OCI-LY7 (cell line): ENCODE measurements at places on chromosomes 2 and 18.

- no peak for DNase-seq
Observed at GRCh38 chr2:222538535-222538934, 114.2 kb downstream of the SGPP2 start.

GRCh38 chr2:164127971-164128527 is 392.2 kb upstream of the FIGN start:
- no peak for DNase-seq

DNA sequence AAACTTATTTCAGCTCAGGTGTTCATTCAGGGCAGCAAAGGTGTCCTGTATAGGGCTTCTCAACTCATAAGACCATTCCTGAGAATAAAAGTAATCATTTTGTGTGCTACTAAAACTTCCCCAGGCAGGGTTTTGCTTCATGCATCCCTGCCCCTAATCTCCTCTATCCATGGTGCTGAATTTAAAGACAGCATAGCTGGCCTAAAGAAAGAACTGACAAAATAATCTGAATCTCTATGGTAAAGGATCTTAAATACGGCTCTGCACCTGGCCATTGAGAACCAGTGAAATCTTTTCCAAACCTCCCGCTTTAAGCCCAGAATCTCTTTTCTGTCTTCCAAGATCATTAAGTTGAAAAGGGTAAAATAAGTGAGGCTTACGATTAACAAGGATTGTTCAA is 292.1 kb upstream of the KLHL29 start:
- peak; percentile 11 for DNase-seq

- no peak for DNase-seq
Observed at GRCh38 chr2:123928358-123928757, 96.7 kb upstream of the CNTNAP5 start.

- DNase-seq, result no peak
Observed at GRCh38 chr2:74391209-74391579, 11.1 kb upstream of the DCTN1 start.

DNA sequence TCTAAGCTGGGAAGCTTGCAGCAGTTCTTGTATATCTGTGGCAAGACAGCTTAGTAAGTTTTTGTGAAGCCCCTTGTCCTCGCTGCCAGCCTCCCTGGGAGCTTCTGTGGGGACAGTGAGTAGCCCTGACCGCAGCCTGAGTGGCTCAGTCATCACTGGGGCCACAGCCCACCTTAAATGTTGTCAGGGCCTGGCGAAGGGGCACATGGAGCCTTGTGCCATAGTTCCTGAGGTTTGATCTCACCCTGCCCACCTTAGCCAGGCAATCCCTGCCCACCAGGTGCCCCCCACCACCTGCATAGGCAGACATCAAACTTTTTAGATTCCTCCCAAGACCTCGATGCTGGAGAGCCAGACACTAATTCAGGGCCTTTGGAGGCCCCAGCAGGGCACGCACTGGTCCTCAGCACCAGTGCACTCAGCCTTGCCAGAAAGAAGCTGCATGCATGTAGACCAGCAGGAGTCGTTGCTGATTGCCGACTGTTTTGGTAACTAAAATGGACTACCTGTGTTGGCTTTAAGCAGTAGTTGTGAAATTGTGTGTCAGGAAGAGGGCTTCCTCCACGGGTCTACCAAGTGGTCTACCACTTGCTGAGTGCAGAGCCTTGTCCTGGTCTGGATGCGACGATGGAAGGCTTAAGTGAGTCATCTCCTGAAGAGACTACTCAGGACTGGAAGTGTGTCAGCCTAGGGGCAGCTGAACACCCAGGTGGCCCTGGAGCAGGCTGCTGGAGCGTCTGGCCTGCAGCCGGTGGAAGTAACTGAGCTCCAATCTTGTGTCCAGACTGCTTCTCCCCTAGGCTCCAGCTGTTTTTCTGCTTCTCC is 233.1 kb downstream of the SEPTIN10 start:
- no peak for DNase-seq

DNA sequence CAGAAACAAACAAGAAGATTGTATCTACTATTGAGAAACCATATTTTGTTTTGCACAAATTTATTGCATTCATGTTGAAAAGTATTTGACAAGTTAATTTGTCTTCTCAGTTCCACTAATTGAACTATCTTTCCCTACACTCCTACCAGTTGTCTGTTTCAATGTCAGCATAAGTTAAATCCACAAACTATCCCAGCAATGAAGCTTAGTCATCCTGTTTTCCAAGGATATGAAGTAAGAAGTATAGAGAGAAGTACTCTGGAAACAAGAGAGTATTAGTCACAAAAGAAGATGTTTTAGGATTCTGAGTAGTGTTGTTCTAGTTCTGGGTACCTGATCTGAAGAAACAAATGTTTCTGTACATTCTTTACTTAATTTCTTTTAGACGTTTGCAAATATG is 261.6 kb upstream of the ZNF804A start:
- DNase-seq, result no peak

- DNase-seq, result no peak
Observed at GRCh38 chr2:8134985-8135682, 546.7 kb upstream of the ID2 start.

GRCh38 chr2:86697551-86698104 is 22.5 kb upstream of the RMND5A start:
- DNase-seq, result no peak

DNA sequence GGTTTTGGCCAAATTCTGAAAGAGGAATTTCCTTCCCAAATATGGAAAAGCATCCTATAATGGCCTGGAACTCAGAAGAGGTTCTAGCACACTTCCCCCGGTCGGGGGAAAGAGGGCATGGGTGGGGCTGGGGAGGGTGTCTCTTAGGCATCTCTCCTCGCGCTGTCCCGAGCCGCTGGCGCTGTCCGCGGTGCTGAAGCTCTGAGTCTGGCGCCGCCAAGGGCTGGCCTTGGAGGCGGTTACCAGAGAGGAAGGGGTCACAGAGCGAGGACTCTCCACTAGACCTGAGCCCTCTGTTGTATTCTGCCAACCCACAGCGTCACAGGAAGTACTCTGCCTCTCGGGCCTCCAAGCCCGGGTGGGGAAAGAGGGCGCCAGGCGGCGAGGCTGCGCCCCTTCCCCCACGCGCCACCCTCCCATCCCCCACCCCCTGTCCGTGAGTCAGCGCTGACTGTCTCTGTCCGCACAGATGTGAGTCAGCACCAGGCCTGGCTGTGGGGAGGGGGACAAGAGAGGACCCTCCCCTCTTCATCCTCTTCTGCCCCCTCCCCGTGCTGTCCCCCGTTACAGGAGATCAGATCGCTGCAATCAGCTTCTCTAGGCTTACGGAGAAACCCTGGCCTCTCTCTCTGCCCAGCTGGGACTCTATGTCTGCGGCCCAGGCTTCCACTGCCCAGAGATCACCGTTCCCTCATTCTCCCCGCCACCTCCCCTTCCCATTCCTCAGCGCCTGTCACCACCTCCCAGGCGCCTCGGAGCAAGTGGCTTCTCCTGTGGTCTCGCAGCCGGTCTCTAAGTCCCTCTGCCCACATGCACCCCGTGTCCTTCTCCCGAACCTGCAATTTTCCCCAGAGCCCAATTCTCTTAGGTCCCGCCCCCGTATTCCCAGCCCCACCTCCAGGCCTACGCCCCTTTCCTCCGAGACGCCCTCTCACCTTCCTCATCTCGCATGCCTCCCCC is 779 bp downstream of the PTPRN start:
- DNase-seq, result peak; percentile 44

GRCh38 chr18:44227501-44227900 is 453.2 kb upstream of the SETBP1 start:
- DNase-seq, result no peak

- no peak for DNase-seq
Observed at GRCh38 chr18:47981320-47981719, 50.9 kb upstream of the SMAD2 start.

DNA sequence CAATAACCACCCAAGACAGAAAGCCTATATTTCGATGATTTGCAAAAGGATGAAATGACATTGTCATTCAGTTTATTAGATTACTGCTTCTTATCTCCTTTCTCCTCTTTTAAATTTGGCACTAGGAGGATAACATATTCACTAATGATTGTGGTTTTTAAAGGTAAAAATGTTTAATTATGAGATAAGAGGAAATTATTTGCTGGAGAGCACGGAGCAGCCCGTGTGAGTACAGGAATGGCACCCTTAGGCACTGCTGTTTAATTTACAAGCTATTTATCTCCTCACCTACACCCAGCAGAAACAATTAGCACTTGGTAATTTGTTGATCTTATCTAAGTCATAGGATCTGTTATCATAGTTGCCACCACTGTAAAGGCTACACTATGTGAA is 87.4 kb upstream of the SP3 start:
- no peak for DNase-seq

- DNase-seq, result no peak
Observed at GRCh38 chr2:105540642-105541041, 141.8 kb upstream of the FHL2 start.

GRCh38 chr2:166112193-166112605 is 15.6 kb downstream of the SCN1A start:
- no peak for DNase-seq

GRCh38 chr18:29321561-29321960 is 1144.6 kb upstream of the CDH2 start:
- DNase-seq, result no peak

- DNase-seq, result peak; percentile 78
Observed at GRCh38 chr2:26330114-26330549, 15.8 kb upstream of the SELENOI start.

- no peak for DNase-seq
Observed at GRCh38 chr18:5961828-5962150, 66.5 kb upstream of the TMEM200C start.

DNA sequence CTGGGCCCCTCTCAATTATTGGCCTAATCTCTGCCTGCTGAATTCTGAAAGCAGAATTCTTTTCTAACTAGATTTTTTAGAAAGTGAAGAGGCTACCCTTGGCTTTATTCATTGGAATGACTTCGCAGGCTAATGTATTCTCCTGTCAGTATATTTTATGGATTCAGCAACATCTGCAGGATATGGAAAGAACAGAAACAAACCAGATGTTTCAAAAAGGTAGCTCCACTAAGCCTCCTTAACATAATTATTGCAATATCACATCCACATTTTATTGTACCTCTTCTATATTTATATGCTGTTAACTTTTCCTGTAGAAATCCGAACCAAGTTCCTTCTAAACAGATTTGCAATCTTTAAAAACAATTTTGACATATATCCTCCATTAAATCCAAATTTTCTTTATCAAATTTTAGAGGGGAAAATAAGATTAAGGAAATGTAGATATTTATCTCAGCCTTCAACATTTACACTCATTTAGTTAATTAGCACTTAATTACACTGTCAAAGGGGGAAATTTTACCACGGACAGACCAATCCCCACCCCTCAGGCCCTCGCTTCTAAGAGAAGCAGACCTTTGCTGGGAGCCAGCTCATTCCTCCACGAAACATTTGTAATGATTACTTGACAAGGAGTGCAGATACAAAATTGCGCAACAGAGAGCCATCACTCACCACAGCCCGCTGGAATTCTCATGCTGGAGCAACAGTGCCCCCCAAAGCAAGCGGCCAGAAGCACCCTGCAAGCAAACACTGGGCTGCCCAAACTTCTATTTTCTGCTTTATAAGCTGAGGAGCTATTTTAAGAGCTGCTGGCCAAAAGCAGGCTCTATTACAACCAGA is 253.4 kb downstream of the ETAA1 start:
- DNase-seq, result peak; percentile 4

GRCh38 chr2:224958873-224959272 is 83.4 kb downstream of the DOCK10 start:
- DNase-seq, result no peak

DNA sequence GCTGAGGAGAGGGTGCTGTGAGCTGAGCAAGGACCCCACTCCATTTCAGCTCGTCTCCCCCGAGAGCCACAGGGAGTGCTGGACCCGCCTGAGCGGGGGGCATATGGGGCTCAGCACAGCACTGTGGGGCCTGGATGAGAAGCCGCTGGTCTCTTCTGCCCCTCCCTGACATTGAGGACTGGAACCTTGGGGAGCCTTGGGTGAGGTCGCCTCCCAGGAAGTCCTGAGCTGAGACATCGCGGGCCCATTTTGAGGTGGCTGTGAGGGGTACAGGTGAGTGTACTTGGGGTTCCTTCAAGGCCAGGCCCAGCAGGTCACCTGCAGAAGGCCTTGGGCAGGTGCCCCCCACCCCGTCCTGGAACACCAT is 3.1 kb upstream of the AQP12A start:
- DNase-seq, result no peak

DNA sequence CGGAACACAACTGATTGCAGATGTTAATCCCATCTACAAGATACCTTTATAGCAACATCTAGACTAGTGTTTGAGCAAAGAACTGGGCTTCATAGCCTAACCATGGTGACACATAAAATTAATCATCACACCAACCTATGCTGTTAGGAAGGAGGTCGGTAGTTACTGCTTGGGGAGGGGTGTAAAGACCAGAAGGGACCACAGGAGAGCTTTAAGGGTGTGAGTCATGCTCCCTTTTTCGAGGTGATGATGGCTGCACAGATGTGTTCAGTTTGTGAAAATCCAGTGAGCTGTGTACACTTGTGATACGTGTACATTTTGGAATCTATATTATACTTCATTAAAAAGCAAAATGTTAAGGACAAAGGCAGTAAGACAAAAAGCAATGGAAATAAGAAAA is 4.6 kb upstream of the SEH1L start:
- no peak for DNase-seq

GRCh38 chr2:24754985-24755705 is 38.0 kb downstream of the PTRHD1 start:
- DNase-seq, result no peak

DNA sequence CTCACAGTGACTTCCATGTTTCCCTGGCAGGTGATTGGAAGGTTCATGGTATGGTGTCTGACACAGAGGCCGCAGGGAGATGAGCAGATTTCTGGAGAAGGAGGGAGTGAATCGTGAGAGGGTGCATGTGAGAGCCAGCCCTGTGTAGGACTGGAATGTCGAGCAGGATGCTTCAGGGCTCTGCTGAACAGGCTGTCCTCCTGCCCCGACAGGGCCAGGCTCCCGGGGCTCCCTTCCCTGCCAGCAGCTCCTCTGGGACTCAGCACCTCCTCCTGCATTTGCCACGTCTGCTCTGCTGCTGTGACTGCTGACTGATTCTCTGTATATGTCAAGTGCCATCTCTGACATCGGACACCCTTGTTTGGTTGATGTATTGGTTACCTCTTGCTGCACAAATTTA is 38.5 kb upstream of the INHBB start:
- DNase-seq, result no peak

- no peak for DNase-seq
Observed at GRCh38 chr2:186883666-186884065, 34.7 kb upstream of the ZSWIM2 start.
